Activated T-cell treated with anti-CD3 and anti-CD28 coated beads for 24 hours (primary cell): ENCODE measurements at places on chromosomes 1 and 21.

GRCh38 chr1:215657047-215657446 is 89.9 kb downstream of the KCTD3 start:
- no peak for DNase-seq

GRCh38 chr1:198467907-198468306 is 72.6 kb downstream of the ATP6V1G3 start:
- no peak for DNase-seq

DNA sequence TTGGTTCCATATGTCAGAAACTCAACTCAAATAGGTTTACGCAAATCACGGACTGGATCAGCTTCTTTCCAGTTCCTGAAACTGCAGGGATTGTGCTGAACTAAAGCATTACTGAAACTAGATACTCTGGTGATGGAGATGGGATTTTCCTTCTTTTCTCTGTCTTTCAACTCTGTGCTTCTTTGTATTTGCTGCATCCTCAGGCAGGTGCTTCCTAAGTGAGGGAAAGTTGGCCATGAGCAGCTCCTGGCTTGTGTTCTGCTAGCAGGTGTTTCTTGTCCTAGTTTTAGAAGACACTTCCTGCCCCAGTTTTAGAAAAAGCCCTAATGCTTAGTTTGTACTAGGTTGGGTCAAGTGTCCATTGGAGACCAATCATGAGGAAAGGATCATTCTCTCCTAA is 86.7 kb upstream of the USP24 start:
- no peak for DNase-seq

DNA sequence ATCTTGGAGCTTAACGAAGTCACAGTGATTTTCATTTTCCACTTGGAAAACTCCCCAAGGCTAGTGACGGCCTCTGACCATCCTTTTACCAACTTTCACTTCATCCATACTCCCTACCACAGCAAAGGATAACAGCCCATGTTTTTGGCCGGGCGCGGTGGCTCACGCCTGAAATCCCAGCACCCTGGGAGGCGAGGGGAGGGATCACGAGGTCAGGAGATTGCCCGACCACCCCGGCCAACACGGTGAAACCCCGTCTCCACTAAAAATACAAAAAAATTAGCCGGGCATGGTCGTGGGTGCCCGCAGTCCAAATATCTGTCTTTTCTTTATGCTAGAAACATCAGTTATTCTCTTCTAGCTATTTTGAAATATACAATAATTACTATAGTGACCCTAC is 7.3 kb downstream of the ASPM start:
- DNase-seq = no peak
